ENCODE measurements at places on chromosomes 5 and 9. TPM values are rescaled to one million over a fixed set of nuclear protein-coding genes. Genes with fewer than 3 reads are reported as not detected.

DMAC1 gene
- 52.1 TPM for total RNA-seq

SHOC1 gene
- not detected for total RNA-seq

FST gene
- not detected for total RNA-seq

- no peak for DNase-seq
- H3K27me3 ChIP-seq: no peaks in the 10 kb centered on the region
- H3K36me3 ChIP-seq: no peaks in the 10 kb centered on the region
- no peak overlapping the region for H3K27ac ChIP-seq
- H3K4me1 ChIP-seq: no peaks in the 10 kb centered on the region
Measured at GRCh38 chr5:103840600-103840999, 278.0 kb upstream of the NUDT12 start.

- no peaks in the 10 kb centered on the region for H3K4me1 ChIP-seq
- peaks cover 16% of the 10 kb centered on the region for H3K27me3 ChIP-seq
- DNase-seq: no peak
- no peak overlapping the region for H3K27ac ChIP-seq
Measured at GRCh38 chr5:43564289-43564850, 7.5 kb upstream of the PAIP1 start.

GRCh38 chr5:176596689-176597416, 13.1 kb downstream of the GPRIN1 start:
- no peaks in the 10 kb centered on the region for H3K36me3 ChIP-seq
- no peak overlapping the region for H3K27ac ChIP-seq
- peaks cover 2% of the 10 kb centered on the region for H3K27me3 ChIP-seq
- peaks cover 8% of the 10 kb centered on the region for H3K4me1 ChIP-seq
- DNase-seq: peak; percentile 69

DNA sequence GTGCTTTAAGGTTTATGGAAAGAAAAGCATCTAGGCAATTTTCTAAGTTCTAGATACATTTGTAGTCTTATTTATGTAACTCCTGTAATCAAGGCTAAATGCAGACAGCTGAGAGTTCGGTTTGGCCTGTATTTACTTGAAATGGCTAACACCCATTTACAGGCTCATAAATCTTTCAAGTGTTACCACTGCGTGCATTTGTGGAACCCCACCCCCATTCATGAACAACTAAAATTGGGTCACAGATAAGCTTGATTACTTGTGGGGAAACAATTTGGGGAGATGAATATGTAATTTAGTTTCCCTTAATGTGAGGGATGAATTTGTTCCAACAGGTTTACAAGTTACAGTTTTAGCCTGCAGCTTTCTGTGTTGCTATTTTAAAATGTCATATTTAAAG, 360.6 kb downstream of the ARRDC3 start:
- H3K27me3 ChIP-seq: no peaks in the 10 kb centered on the region
- no peaks in the 10 kb centered on the region for H3K4me1 ChIP-seq
- no peaks in the 10 kb centered on the region for H3K36me3 ChIP-seq
- no peak overlapping the region for H3K27ac ChIP-seq
- DNase-seq: no peak

Data from activated CD8-positive, alpha-beta T cell treated with anti-CD3 and anti-CD28 coated beads, Interleukin-2, amount 10 ng/mL, durations not matched to agents 7 days and 5 days (primary cell).